ENCODE measurements at places on chromosomes 11 and 22. TPM values are rescaled to one million over a fixed set of nuclear protein-coding genes. Genes with fewer than 3 reads are reported as not detected.

F2 gene
- total RNA-seq: not detected

GRCh38 chr11:65165410-65166317 is 4.4 kb upstream of the SPDYC start:
- H3K27ac ChIP-seq: peak overlapping the region; percentile 18
- no peak overlapping the region for H3K4me3 ChIP-seq
- peak; percentile 45 for DNase-seq
- peaks cover 4% of the 10 kb centered on the region for H3K4me1 ChIP-seq
- H3K27me3 ChIP-seq: no peaks in the 10 kb centered on the region
- no peaks in the 10 kb centered on the region for H3K36me3 ChIP-seq

GRCh38 chr11:117481036-117481435 is 153.4 kb downstream of the CEP164 start:
- no peak overlapping the region for H3K27ac ChIP-seq
- peaks cover 8% of the 10 kb centered on the region for H3K4me1 ChIP-seq
- H3K27me3 ChIP-seq: no peaks in the 10 kb centered on the region
- no peak overlapping the region for H3K4me3 ChIP-seq

- no peaks in the 10 kb centered on the region for H3K36me3 ChIP-seq
- H3K4me3 ChIP-seq: no peak overlapping the region
- no peak for DNase-seq
- H3K27me3 ChIP-seq: no peaks in the 10 kb centered on the region
- H3K4me1 ChIP-seq: no peaks in the 10 kb centered on the region
Observed at GRCh38 chr11:130999992-131000770, 83.9 kb upstream of the SNX19 start.

- no peaks in the 10 kb centered on the region for H3K27me3 ChIP-seq
- H3K27ac ChIP-seq: no peak overlapping the region
- no peaks in the 10 kb centered on the region for H3K36me3 ChIP-seq
- peaks cover 7% of the 10 kb centered on the region for H3K4me1 ChIP-seq
- DNase-seq: no peak
Observed at GRCh38 chr11:9720290-9720630, 56.4 kb downstream of the SWAP70 start.
